NCI-H1105 treated with DMSO at 0.1 percent for 48 hours (cell line): ENCODE measurements at places on chromosomes 16 and 17.
A peak's percentile ranks its signal among the peaks of the same experiment; 100 is the strongest.

GRCh38 chr16:12794486-12795387, 8.9 kb downstream of the CPPED1 start:
- no peak for DNase-seq

DNA sequence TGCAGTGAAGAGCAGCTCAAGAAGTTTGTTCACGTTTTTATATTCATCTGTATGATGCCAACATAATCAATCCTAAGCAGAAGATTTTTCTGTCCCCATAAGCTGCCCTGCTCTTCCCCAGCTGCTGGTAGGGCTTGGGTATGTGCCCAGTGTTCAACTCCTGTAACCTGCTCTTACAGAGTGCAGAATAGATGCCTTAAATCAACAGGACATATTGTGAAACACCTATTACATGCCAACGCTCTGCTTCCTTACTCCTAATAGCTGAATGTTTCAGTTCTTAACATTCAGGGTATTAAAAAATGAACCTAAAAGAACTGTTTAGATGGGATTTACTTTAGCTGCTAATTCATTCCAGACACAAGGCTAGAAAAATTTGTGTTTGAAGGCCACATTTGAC, 190.9 kb downstream of the HS3ST3A1 start:
- no peak for DNase-seq

GRCh38 chr17:47803201-47803600, 18.4 kb downstream of the OSBPL7 start:
- DNase-seq = no peak

DNA sequence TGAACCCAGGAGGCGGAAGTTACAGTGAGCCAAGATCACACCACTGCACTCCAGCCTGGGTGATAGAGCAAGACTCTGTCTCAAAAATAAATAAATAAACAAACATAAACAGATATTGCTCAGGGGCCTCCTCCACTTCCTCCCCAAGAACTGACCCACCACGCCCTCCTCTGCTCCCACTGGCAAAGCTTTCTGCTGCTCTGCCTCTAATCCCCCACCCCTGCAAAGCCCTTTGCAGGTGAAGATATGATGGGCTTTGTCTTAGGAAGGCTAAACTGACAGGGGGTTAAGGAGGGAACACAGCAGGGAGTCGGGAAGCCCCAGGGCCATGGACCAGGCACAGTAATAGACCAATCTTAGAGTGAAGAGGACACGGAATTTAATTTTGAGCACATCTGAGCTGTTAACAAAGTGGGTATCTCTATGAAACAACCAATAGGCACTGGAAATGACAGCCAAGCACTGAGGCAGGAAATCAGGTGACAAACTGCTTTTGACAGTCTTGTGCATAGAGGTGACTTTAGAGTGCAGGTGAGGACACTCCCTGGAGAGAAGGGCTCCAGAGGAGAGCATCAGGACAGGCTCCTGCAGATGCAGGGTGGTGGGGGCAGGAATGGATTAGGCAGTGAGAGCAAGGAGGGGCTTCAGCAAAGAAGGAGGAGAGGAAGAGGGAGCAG, 6.4 kb upstream of the CD300LD start:
- no peak for DNase-seq

- no peak for DNase-seq
Observed at GRCh38 chr16:57764341-57765159, 29.0 kb downstream of the KATNB1 start.

DNA sequence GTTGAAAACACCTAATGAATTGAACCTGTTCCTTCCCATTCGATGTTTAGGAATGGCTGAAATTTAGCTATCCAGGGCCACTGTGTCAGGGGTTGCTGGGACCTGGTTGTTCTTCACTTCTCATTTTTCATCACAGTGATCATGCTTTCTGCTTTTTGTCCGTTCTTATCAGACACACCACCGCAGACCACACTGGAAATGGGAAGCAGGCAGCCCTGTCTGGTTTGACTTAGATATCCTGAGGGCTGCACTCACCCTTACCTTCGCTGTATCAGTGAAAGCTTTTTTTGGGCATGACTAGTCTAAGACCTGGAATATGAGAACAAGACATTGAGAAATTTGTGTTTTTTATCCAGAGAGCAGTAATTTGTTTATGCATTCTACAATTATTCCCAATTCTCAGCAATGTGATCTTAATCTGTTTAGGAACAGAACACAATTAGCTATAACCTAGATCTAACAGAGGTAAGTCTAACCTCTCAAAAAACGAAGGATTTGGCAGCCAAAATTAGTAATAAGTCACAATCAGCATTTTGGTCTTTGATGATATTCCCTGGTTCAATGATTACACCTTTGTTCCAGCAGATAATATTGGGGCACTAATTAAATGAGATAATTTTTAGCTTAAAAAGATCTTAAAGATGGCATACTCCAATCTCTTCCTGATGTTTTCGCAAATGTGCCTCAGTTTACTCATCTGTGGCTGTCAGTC, 126.0 kb upstream of the GOT2 start:
- no peak for DNase-seq

DNA sequence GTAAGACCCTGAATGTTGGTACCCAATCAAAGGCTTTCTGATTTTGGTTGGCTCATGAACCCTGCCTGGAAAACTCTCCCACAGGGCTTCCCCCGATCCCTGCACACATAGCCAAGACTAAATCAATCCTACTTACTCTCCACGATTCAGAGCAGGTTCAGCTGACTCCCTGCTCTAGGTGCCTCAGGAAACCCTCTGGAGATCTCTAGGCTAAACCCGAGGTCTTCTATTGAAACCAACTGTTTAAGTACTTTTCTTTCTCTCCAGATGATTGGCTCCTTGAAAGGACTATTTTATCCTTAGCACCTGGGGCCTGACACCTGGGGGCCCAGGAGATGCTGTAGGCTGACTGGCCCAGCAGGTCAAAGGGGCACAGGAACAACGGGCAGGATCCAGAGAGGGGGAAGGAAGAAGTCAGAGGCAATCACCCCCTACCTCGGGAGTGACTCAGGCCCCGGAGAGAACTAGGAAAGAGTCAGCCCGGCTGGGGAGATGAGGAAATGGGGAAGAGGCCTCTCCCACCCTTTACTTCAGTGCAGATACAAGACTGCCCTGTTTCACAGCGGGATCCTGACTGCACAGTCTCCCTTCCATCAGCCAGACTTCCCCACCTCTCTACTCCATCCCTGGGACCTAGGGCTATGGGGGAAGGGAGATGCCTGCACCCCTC, 2.0 kb downstream of the TBC1D10B start:
- no peak for DNase-seq

DNA sequence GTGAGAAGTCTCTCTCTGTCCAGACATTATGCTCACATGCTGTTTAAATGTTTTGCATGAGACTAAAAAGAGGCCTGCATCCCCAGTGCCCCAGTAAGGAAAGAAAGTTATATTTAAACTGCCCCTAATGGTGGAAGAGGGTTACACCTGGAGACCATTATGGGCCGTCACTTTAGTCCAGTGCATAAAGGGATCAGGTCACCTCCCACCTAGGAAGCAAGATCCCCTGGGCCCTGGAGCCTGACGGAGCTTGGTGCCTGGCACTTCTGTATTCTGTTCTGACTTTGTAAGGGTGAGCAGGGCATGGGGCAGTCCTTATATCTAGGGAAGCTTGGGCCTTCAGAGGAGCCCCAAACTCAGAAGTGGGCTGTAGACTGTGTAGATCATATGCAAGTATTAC, 67.9 kb downstream of the CPPED1 start:
- no peak for DNase-seq

DNA sequence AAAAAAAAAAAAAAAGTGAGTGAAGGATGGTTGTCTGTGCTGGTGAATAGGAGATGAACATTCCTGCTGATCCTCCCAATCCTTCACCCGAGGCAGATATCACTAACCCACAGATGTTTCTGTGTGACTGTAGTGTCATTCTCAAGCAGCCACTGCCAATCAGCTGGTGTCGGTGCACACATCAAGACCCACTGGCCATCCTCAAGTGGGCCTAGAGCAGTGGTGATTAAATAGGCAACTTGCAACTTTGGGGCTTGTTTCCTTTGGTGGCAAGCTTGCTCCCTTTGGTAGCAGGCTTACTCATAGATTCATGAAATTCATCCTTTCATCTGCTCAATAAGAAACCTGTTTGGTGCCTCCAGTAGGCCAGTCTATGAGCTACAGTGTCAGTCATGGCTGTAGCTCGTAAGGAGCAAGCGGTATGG, 51.1 kb upstream of the LGALS9 start:
- DNase-seq = no peak

GRCh38 chr16:47523342-47524006, 62.3 kb downstream of the PHKB start:
- no peak for DNase-seq

DNA sequence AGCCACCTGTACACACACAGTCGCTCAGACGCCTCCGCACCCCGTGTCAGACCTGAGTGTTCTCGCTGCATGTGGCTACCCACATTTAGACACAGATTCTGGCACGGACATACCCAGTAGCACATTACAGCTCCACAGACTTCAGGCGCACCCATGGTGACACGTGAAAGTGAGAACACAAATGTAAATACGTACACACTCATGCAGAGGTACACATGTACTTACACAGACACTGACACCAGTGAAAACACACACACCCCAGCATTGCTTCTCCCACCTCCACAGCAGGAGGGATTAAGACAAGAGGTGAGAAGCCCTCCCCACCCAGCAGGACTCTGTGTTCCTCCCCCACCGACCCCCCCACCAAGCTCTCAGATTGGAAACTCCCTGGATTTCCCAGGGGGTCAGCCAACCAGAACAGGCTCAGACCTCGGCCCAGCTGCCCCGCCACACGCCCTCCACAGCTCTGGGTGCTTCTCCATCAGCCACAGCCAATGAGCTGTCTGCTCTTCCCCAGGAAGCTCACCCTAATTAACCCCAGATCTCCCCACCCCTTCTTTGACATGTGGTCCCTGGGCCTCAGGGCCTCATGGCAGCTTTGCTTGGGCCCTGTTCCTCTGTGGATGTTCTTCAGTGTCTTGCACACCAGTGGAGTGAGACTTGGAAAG, 5.3 kb upstream of the FOXN1 start:
- DNase-seq = no peak

DNA sequence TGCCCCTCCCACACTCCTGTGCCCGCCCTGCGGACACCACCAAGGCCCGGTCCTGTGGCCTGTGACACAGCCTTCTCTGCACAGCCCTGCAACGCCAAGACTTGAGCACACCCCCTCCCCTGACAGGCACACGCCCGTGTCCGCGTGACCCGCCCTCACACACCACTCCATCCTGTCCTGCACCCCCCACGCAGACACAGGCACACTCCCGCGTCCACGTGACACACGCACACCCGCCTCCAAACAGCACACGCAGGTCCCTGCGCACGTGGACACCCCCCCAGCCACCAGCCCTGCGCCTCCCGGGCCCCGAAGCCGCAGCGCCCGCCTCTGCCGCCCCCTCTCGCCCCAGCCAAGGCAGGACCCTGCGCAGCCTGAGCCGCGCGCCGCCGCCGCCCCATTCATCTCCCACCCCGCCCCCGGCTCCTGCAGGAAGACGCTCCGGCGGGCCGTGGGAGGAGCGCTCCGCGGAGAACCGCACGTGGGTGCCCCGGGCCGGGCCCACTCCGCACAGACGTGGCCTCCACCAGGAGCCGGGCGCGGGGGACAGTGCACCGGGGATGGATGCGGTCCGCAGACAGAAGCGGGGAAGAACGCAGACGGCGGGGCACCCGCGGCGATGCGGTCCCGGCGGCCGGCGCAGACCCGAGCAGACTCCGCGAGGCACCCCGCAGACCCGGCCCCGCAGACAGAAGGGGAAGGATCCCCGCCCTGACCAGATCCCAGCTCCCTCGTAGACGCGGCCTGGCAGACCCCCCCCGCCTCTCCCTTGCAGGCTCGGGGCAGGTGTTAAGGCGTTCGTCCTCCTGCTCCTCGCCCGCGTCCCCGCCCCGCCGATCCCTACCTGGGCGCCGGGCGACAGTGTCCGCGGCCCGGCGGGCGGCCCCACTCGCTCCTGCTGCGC, 506 bp downstream of the CAMKK1 start:
- peak; percentile 19 for DNase-seq

DNA sequence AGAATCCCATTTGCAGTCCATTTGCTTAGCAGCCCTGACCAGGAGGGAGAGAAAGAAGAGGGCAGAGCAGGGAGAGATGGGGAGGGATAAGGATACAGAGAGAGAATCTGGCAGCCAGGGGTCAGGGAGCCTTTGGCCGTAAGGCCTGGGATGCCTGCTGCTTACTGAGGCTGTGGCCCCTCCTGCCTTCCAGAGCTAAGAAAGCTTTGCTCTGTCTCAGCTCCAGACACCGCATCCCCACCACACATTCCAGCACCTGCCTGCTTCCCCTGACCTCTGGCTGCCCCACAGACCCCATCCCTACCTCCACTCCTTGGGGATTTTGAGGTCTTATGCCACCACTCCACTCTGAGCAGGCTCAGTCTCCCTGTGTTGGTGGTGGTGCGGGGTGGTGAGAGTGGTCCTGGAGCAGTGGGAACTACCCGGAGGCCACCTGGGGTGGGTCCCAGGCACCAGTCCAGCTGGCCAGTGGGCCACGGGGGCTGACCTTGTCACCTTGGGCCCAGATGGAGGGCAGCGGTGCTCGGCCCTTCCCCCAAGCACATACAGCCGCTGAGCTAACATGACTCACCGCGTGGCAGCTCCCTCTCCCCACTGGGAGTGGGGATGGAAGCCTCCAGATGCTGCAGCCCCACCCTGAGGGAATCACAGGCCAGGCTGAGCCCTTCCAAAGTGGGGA, 58.3 kb downstream of the RAI1 start:
- DNase-seq = no peak

DNA sequence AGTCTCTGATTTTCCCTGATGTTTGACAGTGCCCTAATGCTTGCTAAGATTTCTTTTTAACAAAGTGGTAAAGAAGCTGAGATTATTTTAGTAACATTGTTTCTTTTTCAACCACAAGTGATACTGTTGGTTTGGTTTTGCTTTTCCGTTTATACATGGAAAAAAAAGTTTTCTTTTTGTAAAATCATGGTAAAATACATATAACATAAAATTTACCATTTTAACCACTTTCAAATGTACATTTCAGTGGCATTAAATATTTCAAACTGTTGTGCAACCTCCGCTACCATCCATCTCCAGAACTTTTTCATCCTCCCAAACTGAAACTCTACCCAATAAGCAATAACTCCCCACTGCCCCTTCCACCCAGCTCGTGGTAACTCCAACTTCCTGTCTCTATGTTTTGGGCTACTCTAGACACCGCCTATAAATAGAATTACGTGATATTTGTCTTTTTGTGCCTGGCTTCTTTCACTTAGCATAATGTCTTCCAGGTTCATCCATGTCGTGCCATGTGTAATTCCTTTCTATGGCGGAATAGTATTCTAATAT, 4.6 kb downstream of the CIITA start:
- DNase-seq = no peak

DNA sequence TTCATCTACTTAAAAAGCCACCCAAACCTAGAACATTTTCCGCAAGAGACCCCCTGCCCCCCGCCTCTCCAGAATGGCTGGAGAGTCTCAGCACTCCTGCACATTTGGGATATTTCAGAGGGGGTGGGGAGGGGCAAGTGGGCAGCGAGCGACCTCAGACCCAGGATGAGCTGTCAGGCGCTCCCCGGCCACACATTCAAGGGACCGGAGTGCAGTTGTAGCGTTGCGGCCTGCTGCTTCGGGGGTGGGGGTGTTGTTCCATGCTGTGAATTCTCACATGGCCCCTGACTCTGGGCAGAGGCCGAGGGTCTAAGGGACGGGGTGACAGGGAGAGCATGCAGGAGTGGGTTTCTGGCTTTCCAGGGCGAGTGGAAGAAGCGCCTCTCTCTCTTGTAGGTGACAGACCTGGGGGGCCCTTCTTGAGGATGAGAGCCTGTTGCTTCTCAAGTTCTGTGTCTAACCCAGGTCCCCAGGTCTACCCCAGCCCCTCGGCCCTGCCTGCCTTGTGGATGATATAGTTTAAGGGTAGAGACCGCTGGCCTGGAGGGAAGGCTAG, 231.2 kb downstream of the SEC14L1 start:
- DNase-seq = no peak
